Gastroesophageal sphincter (tissue), 4 donors: ENCODE measurements at places on chromosomes 11 and 22. TPM values are rescaled to one million over a fixed set of nuclear protein-coding genes. Genes with fewer than 3 reads are reported as not detected.
A peak's percentile ranks its signal among the peaks of the same experiment; 100 is the strongest.

- peak; percentile 6 for ATAC-seq
These were observed 15.7 kb downstream of the PIK3IP1 start for GRCh38 chr22:31276426-31277167.

DNA sequence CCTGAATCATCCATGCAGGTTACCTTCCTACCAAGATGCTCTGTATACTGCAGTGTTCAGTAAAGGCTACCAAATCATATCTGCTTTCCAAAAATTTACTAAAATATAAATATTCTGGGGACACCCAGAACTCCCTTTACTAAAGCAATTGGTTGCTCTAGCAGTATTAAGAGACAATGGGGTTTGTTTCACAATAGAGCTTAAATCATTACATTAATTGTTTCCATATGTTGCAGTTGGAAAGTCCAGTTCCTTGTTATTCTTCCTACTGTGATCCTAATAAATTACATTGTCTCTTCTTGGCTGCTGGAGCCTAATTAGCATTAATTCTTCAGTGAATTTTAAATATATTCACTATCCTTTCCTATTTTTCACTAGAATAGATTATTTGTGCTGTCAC lies 316.0 kb upstream of the MTNR1B start:
- no peak for ATAC-seq

- peak; percentile 79 for ATAC-seq
These were observed 85.0 kb downstream of the SERGEF start for GRCh38 chr11:17927681-17928343.

- no peak for ATAC-seq
These were observed 70.1 kb upstream of the OLFML1 start for GRCh38 chr11:7414973-7415817.

DNA sequence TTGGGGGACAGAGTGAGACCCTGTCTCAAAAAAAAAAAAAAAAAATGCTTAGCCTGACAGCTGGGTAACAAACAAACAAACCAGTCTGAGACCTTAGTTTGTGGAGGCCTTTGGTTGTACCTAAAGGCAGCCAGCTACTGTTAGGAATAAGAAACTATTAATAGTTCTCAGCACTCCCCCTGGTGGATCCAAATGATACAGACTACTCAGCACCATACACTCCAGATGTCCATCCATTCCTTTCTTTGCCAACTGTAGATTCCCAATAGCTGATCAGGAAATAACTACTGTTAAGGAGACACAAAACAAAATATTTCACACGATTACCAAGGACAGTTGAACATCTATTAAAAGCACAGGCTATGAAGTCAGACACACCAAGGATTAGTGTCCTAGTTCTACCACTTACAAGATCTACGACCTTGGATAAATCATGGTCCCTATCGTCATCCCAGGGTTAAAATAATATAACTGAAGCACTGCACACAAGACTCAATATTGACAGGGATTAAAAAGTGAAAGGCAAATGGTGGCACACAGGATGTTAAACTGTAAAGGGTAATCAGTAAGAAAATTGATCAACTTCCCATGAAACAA lies 17.2 kb downstream of the CLDN25 start:
- ATAC-seq: peak; percentile 84

DNA sequence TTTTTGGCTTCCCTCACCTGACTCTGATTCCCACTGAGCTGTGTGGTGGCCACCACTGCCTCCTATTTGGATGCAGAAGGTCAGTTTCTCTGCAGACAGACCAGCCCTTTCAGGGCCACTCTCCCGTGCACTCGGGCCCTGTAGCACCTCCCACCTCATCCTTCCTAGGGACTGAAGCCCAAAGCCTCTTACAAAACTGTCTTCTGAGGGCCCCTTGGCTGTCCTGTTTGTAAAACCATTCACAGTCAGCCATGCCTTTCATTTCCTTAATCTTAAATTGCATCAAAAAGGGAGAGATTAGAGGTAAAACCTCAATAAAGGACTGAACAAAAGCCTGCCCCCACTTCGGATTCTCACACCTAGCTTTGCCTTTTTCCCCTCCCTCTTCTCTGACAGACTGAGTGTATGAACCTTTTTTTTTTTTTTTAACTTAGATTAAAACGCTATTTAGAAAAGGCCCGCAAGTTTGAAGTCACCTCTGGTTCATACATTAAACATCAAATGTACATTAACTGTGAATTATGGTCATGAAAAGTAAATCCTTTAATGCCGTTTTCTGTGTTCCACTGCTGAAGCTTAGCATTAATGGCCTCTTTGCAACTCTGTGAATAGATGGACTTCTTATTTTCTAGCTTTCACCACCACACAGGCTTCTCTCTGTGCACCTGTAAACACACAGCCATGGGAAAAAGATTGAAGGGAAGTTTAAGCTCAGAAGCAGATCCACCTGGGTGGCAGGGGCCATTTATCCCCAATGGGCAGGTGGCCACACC lies 247.2 kb upstream of the CADM1 start:
- no peak for ATAC-seq

DNA sequence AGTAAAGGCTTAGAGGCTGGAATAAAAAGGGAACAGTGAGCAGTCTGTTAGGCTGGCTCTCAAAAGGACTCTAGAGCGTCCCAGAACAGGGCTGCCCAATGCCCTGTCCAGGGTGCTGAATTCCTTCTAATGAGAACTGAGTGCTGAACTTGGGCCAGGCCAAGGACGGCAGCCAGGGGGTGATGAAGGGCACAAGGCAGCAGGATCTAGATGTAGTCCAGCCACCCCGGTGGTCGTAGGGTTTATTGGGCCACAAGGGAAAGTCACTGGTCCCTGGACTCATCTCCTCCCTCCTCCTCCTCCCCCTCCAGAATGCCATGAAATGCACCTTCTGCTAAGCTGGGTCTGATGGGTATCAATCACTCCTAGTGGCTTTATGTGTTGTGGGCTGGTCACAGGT lies 19.2 kb downstream of the NPTXR start:
- ATAC-seq: peak; percentile 62

GRCh38 chr11:101770648-101771047 lies 144.2 kb upstream of the CEP126 start:
- ATAC-seq: no peak

- ATAC-seq: no peak
These were observed 59.6 kb downstream of the ST14 start for GRCh38 chr11:130219148-130219547.

- ATAC-seq: peak; percentile 49
These were observed 311 bp downstream of the BRD1 start for GRCh38 chr22:49827271-49827852.

DNA sequence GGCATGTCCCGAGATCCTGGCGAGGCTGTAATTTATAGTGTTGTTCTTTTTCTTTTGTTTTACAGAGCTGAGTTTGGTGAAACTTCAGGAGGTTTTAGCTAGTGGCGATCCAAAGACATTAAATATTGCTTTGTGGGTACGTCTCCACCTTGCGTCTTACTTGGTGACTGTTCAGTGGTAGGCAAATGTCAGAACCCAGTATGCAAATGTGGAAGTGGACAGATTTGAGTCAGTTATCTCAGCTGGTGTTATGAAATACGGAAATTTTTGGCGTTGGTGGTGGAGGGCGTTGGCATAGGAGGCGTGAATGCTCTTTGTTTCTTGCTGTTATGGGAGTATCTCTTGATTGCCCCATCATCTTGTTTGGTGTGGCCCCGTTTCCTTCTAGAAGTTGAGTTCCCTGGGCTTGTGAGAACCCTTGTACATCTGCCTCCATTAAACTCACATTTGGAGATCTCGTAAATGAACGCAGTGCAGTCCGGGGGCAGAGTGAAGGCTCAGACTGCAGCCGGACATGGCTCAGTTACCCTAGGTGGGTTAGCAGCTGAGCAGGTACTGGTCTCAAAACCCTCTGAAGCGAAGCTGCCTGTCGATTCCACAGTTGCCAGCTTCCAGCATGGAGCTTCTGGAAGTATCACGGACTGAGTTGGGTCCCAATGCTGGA lies 39.9 kb downstream of the PTPRJ start:
- ATAC-seq: peak; percentile 43

DNA sequence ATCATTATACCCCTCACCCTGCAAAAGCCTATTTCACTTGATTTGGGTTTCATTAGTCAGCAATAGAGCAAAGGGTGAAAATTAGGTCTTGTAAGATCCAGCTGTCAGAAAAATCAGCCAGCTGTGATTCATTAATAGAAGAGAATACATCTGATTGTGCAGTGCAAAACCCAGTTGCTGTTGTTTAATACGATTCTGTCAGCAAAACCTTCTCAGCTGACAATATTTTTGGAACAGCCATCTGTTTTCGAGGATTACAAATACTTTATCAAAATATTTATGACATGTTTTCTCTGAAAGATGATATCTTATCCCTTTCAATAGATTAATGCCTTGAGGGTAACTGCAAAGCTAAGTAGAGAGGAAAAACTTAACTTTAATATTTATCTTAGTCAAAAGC lies 1354.0 kb upstream of the RAG2 start:
- ATAC-seq: no peak

- no peak for ATAC-seq
These were observed 189.0 kb downstream of the DDX10 start for GRCh38 chr11:108853864-108854263.

DNA sequence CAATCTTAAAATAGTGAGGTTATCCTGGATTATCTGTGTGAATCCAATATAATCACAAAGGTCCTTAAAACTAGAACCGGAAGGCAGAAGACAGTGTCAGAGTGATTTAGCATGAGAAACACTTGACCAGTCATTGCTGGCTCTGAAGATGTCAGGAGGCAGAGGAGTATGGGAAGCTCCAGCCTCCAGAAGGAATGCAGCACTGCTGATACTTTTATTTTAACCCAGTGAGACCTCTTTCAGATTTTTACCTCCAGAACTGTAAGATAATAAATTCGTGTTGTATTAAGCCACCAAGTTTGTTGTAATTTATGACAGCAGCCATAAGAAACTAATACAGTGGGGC lies 134.4 kb upstream of the ZC3H12C start:
- ATAC-seq: no peak

- no peak for ATAC-seq
These were observed 5.3 kb downstream of the HNRNPUL2 start for GRCh38 chr11:62721994-62722393.

- no peak for ATAC-seq
These were observed 752.4 kb downstream of the NELL1 start for GRCh38 chr11:21421711-21422329.

Gene IFITM5
- total RNA-seq: not detected

Gene COMT
- 105 TPM for total RNA-seq

Gene ACO2
- total RNA-seq: 118 TPM

Gene CAPRIN1
- total RNA-seq: 132 TPM
